Neural crest cell (in vitro differentiated cells): ENCODE measurements at places on chromosomes 5 and 9.

DNA sequence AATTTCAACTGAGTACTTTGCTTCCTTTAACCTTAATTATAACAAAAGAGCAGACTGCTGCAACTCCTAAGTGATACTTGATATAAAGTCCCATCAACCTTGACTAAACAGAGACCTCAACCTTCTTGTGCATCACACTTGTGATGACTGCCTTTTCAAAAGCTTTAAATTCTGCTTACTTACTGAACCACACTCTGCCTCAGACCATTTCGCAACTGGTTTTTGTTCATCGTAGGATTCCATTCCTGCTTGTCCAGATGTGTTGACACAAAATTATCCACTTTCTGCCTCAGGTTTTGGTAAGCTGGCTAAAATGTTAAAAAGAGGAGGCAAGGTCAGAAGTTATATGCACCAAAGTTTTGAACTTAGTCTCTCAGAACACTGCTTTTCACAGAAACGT lies 3.5 kb downstream of the BOD1 start:
- no peak for DNase-seq

- no peak for DNase-seq
Measured at GRCh38 chr5:39178861-39179260, 40.5 kb downstream of the FYB1 start.

- no peak for DNase-seq
Measured at GRCh38 chr9:33908114-33908513, 91.2 kb downstream of the UBE2R2 start.

- no peak for DNase-seq
Measured at GRCh38 chr9:134661299-134661698, 19.7 kb downstream of the COL5A1 start.

DNA sequence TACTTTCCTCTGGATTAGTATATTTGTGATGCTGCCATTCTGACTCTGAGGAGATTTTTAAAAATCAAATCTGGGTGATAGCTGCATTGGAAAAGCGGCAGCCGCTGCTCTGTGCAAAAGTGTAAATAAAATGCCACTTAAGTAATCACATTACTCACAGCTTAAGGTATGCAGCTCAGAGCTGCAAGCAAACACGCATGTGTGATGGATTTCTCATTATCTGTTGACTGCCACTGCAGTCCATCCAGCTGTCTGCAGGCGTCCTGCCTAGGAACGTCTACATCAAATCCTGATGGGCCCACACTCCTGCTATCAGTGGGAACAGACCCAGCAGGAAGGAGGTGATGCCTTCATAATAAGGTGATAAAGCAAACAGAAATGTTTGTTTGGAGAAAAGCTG lies 216.9 kb downstream of the SPOCK1 start:
- no peak for DNase-seq

- no peak for DNase-seq
Measured at GRCh38 chr9:93107151-93107824, 11.3 kb downstream of the CARD19 start.

- DNase-seq, result no peak
Measured at GRCh38 chr5:131810510-131811249, 13.9 kb upstream of the FNIP1 start.

- no peak for DNase-seq
Measured at GRCh38 chr9:26811106-26811505, 81.5 kb downstream of the CAAP1 start.

- DNase-seq, result no peak
Measured at GRCh38 chr5:106020894-106021293, 1649.8 kb downstream of the EFNA5 start.

DNA sequence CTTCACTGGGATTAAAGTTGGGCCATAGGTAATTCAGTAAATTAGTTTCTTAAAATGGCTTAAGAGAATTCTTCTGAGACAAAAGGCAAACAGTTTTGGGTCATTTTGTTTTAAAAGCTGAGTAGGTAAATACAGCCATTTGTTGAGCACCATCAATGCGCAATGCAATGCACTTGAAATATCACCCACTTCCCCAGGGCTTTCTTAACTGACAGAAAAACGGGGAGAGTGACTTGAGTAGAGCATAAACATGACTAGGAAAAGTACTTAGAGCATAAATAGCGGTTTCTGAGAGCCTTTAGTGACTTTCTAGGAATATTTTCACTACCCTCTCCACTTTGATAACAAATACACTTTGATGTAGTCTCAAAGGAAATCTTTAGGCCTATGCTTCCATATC lies 27.2 kb downstream of the MLANA start:
- DNase-seq, result no peak

GRCh38 chr9:8515748-8516147 lies 716.2 kb upstream of the DMAC1 start:
- no peak for DNase-seq

- DNase-seq, result no peak
Measured at GRCh38 chr5:172633403-172633970, 7.6 kb upstream of the NEURL1B start.

DNA sequence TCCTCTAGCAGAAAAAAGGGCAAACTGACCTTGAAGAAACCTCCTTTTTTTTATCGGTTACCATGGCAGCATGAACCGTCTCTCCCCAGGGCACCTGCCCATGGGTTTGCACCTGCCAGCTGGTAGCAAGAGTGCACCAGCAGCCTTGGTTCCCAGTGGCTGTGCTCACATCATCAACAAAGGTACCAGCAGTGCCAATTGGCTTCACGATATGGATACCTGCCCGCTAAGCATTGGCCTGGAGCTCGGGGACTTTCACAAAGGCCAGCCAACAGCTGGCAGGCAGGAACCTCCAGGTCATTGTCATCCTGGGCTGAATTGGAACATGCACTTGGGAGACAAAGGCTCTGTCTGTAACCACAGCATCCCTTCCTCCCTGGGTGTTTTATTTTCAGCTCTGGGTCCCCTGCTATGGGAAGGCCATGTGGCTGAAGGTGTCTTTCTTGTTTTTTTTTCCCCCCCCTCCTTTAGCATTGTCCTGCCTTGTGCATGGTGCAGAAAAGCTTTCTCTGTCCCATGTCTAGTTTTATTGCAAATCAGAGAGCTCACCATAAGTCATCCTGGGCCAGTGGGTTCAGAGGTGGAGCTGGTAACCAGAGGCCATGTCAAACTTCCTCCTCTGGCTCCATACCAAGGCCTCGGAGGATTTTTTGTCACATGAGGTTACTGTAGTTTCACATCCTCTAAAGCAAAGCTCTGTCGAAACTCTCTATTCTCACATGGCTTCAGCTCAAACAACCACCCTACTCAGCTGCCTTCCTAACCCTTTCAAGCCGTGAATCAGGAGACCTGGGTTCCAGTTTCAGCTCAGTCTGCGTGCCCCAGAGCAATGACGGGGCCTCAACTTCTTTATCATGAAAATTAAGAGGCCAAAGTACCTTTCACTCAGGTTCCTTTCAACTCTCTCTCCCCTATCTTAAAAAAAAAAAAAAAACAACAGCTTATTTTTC lies 145.5 kb upstream of the MAP3K1 start:
- no peak for DNase-seq

- DNase-seq, result no peak
Measured at GRCh38 chr9:112184946-112185345, 9.8 kb upstream of the SUSD1 start.

GRCh38 chr9:133509179-133510083 lies 15.3 kb downstream of the MYMK start:
- DNase-seq, result no peak

GRCh38 chr9:118643118-118643517 lies 726.1 kb downstream of the BRINP1 start:
- no peak for DNase-seq

GRCh38 chr5:92907938-92908606 lies 672.9 kb downstream of the NR2F1-AS1 start:
- DNase-seq, result no peak

- no peak for DNase-seq
Measured at GRCh38 chr9:20989923-20990341, 41.5 kb downstream of the HACD4 start.

DNA sequence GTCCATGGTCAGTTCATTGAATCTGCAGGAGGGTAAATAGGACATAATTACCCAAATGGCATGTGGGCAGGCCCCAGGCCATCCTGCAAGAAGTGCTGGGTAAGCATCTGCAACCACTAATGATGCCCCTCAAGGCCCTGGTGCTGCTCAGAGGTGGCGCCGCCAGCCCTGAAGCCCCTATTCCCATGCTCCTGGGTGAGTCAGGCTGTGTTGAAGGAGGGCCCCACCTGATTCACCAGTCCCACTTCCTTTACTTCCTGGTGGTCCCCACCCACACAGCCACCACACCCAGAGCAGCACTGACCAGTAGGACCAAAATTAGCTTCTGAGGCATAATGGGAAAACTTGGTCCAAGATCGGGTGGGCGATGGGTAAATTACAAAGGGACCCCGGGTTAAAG lies 120.4 kb upstream of the SPRY4 start:
- DNase-seq, result no peak

GRCh38 chr5:178177569-178177968 lies 9.6 kb downstream of the GMCL2 start:
- DNase-seq, result no peak

DNA sequence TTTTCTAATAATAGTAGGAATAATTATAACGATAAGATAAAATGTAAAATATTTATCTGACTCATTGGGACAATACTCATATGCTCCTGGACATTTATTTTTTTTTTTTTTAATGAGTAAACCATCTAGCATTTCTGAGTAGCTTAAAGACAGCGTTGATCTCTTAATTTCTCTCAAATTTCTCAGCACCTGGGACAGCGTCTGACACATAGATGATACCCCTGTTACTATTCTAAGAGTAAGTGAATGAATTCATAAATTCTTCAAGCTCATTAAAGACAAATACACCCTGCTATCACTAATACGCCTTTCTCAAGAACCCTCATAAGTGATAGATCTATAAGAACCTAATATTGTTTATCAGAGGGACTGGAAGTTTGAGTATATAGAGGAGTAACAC lies 12.0 kb upstream of the HTR4 start:
- DNase-seq, result no peak

- DNase-seq, result no peak
Measured at GRCh38 chr5:170743876-170744212, 39.7 kb upstream of the GABRP start.

- DNase-seq, result peak; percentile 26
Measured at GRCh38 chr5:415928-416635, 26.9 kb upstream of the EXOC3 start.

GRCh38 chr9:72563806-72564205 lies 42.4 kb downstream of the TMC1 start:
- no peak for DNase-seq

DNA sequence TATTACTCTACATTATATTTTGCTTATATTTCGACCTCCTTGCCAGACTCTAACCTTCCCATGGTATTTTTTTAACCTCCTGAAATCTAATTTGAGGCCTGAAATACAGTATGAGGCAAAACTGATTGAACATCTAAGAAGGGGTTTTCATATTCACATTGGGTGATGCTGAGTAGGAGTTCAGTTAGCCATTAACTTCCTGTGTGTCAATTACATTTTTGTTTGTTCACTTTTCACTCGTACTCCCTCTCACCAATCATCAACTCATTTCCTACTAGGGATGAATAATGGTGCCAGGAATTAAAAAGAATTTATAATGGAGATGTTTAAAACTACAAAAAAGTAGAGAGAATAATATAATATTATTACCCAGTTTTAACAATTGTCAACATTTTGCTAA lies 27.6 kb upstream of the GLRA1 start:
- no peak for DNase-seq

GRCh38 chr5:72441094-72441723 lies 66.0 kb downstream of the ZNF366 start:
- no peak for DNase-seq
